HCEC 1CT (cell line): ENCODE measurements at places on chromosomes 7 and 10.

- no peak for DNase-seq
These were observed 21.5 kb downstream of the SH3PXD2A start for GRCh38 chr10:103833731-103834365.

DNA sequence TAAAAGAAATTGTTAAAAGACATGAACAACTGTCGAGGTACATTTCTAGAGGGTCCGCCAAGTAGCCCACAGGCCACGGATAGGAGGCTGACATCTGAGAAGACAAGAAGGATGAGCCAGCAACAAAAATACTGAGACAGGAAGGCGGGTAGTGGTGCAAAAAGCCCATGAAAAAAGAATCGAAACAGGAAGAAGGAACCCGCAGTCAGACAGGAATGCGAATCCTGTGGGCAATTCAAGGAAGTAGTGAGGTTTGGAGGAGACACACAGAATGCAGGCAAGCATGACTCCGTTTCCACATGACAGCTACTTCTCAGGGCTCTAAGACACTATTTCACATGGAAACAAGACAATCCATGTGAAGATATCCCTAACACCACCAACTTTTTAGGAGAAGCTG, 125.2 kb downstream of the DOCK4 start:
- peak; percentile 6 for DNase-seq

GRCh38 chr7:2932402-2933251, 88.5 kb upstream of the GNA12 start:
- no peak for DNase-seq

GRCh38 chr10:30182191-30183054, 123.0 kb upstream of the JCAD start:
- peak; percentile 85 for DNase-seq

- no peak for DNase-seq
These were observed 93.3 kb downstream of the FAM53B start for GRCh38 chr10:124650820-124651401.
